ENCODE measurements at places on chromosomes 2 and 18. TPM values are rescaled to one million over a fixed set of nuclear protein-coding genes. Genes with fewer than 3 reads are reported as not detected.

Gene NEU4
- not detected for total RNA-seq

Gene CCDC121
- 8.0 TPM for total RNA-seq

Gene FAM228A
- total RNA-seq = not detected

Gene RIT2
- not detected for total RNA-seq

Gene TUBA3E
- total RNA-seq = not detected

Gene SERPINB10
- not detected for total RNA-seq

Gene KATNAL2
- total RNA-seq = not detected

DNA sequence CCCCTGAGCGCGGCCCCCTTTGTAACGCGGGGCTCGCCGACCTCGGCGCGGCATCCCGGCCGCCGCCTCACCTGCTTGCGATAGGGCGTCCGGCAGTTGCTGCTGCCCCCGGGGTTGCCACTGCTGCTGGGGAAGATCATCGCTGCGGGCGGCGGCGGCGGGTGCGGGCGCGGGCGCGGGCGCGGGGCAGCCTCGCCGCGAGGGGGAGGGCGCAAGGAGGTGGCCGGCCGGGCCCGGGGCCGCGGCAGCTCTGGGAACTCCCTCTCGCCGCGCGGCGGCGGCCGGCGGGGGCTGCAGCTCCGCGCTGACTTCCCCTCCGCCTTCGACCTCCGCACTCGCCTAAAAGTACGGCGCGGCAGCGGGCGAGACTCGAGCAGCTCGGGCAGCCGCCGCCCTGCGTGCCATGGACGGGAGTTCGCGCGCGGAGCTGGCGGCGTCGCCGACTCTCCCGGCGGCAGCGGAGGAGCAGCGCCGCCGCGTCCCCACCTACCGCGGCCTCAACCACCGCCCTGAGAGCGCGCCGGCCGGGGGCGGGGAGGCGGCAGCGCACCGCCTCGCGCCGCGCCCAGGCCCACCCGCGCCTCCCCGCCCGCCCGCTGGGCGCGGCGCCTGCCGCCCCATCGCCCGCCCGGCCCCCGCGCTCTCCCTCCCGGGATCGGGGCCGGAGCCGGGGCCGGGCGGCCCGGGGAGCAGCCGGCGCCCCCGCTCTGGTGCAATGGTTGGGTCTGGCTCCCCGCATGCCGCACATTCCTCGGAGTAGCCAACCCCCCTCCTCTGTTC lies 86.0 kb downstream of the RBMS1 start:
- peaks cover 10% of the 10 kb centered on the region for H3K4me1 ChIP-seq
- H3K36me3 ChIP-seq = no peaks in the 10 kb centered on the region
- H3K27me3 ChIP-seq = no peaks in the 10 kb centered on the region

GRCh38 chr2:28633746-28634145 lies 117.9 kb upstream of the PPP1CB start:
- no peak for DNase-seq
- H3K27ac ChIP-seq = peak overlapping the region; percentile 94
- H3K27me3 ChIP-seq = no peaks in the 10 kb centered on the region
- H3K4me1 ChIP-seq = peaks cover 24% of the 10 kb centered on the region
- H3K4me3 ChIP-seq = no peak overlapping the region
- no peaks in the 10 kb centered on the region for H3K36me3 ChIP-seq

- H3K27ac ChIP-seq = no peak overlapping the region
- H3K4me1 ChIP-seq = no peaks in the 10 kb centered on the region
- H3K4me3 ChIP-seq = no peak overlapping the region
- peaks cover 75% of the 10 kb centered on the region for H3K36me3 ChIP-seq
- no peaks in the 10 kb centered on the region for H3K27me3 ChIP-seq
Measured at GRCh38 chr2:201157694-201158093, 25.2 kb upstream of the CASP10 start.

GRCh38 chr2:46555011-46555410 lies 75.6 kb downstream of the TMEM247 start:
- H3K4me3 ChIP-seq = no peak overlapping the region
- no peaks in the 10 kb centered on the region for H3K27me3 ChIP-seq
- H3K4me1 ChIP-seq = peaks cover 13% of the 10 kb centered on the region
- no peak for DNase-seq

- H3K27me3 ChIP-seq = no peaks in the 10 kb centered on the region
- H3K27ac ChIP-seq = no peak overlapping the region
- peak; percentile 72 for DNase-seq
- no peak overlapping the region for H3K4me3 ChIP-seq
- no peaks in the 10 kb centered on the region for H3K36me3 ChIP-seq
Measured at GRCh38 chr2:68714866-68715265, 19.7 kb upstream of the ARHGAP25 start.

GRCh38 chr2:177338177-177338721 lies 54.3 kb upstream of the AGPS start:
- H3K36me3 ChIP-seq = no peaks in the 10 kb centered on the region
- no peaks in the 10 kb centered on the region for H3K27me3 ChIP-seq
- H3K4me3 ChIP-seq = no peak overlapping the region

DNA sequence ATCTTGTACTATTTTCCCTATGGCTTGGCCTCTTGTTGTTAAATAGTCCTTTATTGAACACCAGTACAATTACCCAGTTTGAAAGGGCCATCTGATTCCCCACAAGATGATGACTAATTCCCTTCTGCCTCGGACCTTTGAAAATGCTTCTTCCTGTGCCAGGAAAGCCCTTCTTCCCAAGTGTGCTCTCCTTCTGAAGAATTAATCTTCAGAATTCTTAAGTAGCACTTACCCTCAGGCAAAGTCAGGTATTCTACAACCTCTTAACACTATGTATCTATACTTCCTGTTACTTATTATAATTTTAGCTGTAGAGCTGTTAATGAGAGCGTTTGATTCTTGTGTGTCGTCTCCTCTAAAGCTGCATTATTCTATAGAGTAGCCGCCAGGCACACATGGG lies 28.6 kb upstream of the MEX3C start:
- no peaks in the 10 kb centered on the region for H3K4me1 ChIP-seq
- no peak for DNase-seq
- H3K4me3 ChIP-seq = no peak overlapping the region
- no peak overlapping the region for H3K27ac ChIP-seq
- H3K36me3 ChIP-seq = no peaks in the 10 kb centered on the region

- DNase-seq = peak; percentile 62
- H3K4me3 ChIP-seq = no peak overlapping the region
- no peaks in the 10 kb centered on the region for H3K36me3 ChIP-seq
Measured at GRCh38 chr2:241817126-241817820, 8.3 kb downstream of the NEU4 start.

DNA sequence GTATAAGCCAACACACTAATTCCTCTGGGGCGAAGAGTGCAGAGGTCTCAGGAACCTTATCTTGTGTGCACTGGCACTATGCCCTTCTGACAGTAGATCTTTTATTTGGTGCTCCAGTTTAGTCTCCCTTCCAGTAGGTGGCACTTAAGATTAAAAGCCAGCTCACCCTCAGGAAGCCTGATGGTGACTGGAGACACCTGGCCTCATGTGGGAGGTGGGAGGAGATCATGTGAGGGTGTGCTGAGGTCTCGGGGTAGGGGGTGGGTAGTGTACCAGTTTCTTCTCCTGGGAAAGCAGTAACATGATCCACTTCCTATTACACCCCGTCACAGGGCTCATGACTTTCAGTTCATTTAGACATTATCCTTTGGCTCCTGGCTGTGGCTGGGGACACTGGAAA lies 654.9 kb downstream of the ADCYAP1 start:
- H3K36me3 ChIP-seq = no peaks in the 10 kb centered on the region
- no peak overlapping the region for H3K27ac ChIP-seq
- H3K27me3 ChIP-seq = no peaks in the 10 kb centered on the region
- H3K4me3 ChIP-seq = no peak overlapping the region
- no peaks in the 10 kb centered on the region for H3K4me1 ChIP-seq

- peak overlapping the region; percentile 79 for H3K4me3 ChIP-seq
- H3K27ac ChIP-seq = peak overlapping the region; percentile 98
- no peak for DNase-seq
- peaks cover 9% of the 10 kb centered on the region for H3K4me1 ChIP-seq
- no peaks in the 10 kb centered on the region for H3K27me3 ChIP-seq
- H3K36me3 ChIP-seq = no peaks in the 10 kb centered on the region
Measured at GRCh38 chr2:218395456-218395825, 4.2 kb upstream of the CTDSP1 start.

- no peak overlapping the region for H3K4me3 ChIP-seq
- H3K27ac ChIP-seq = no peak overlapping the region
- no peaks in the 10 kb centered on the region for H3K36me3 ChIP-seq
- peak; percentile 71 for DNase-seq
- H3K4me1 ChIP-seq = no peaks in the 10 kb centered on the region
Measured at GRCh38 chr2:234483568-234484251, 13.2 kb downstream of the ARL4C start.

GRCh38 chr2:24943427-24944053 lies 23.5 kb upstream of the ADCY3 start:
- no peak for DNase-seq
- H3K27me3 ChIP-seq = no peaks in the 10 kb centered on the region
- H3K27ac ChIP-seq = no peak overlapping the region
- H3K36me3 ChIP-seq = peaks cover 27% of the 10 kb centered on the region
- H3K4me3 ChIP-seq = no peak overlapping the region

GRCh38 chr18:49812286-49813068 lies 856 bp downstream of the ACAA2 start:
- peak overlapping the region; percentile 79 for H3K4me3 ChIP-seq
- H3K4me1 ChIP-seq = peaks cover 7% of the 10 kb centered on the region
- no peak for DNase-seq
- H3K27ac ChIP-seq = peak overlapping the region; percentile 98
- H3K36me3 ChIP-seq = no peaks in the 10 kb centered on the region

- DNase-seq = no peak
- H3K4me1 ChIP-seq = no peaks in the 10 kb centered on the region
- H3K27me3 ChIP-seq = no peaks in the 10 kb centered on the region
- no peak overlapping the region for H3K27ac ChIP-seq
Measured at GRCh38 chr2:126935774-126936173, 37.1 kb downstream of the TEX51 start.

All from ascending aorta (tissue), 2 donors.